ENCODE measurements at places on chromosomes 7 and 10. TPM values are rescaled to one million over a fixed set of nuclear protein-coding genes. Genes with fewer than 3 reads are reported as not detected.

- DNase-seq = no peak
Observed at GRCh38 chr10:132341781-132342180, 9.8 kb downstream of the LRRC27 start.

- no peak for DNase-seq
Observed at GRCh38 chr10:44647877-44648542, 263.1 kb upstream of the CXCL12 start.

DNA sequence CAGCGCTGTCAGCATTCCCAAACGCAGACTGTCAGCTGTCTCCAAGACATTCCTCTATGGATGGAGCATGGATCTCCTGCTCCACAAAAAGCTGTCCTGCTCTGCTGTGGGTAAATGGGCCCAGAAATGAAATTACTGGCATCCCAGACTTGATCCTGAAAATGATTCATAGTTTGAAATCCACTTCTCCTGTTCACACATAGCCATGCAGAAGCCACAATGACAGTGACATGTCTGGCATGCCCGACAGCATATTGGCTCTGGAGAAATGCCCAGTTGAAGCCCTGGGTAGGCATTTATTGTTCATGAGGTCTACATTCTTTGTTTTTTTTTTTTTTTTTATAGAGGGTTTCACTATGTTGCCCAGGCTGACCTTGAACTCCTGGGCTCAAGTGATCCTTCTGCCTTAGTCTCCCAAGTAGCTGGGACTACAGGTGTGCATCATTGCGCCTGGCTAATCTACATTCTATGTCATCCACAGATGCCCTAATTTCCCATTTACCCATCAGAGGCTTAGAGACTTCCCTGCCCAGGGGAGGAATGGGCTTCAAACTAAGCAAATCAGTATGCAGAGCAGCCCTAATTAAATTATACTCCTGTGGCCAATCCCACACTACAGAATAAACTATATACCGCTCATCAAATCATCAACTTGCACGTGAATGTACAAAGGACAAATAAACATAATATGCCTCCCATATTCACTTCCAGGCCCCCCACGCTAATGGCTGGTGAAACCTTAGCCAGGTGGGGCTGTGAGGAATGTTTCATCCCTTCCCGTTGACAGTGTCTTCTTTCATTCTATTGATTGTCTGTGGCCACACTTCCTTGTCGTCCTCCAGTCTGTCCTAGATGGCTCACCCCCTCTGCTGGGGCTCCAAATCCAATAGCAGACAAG, 61.8 kb upstream of the EEPD1 start:
- no peak for DNase-seq

DNA sequence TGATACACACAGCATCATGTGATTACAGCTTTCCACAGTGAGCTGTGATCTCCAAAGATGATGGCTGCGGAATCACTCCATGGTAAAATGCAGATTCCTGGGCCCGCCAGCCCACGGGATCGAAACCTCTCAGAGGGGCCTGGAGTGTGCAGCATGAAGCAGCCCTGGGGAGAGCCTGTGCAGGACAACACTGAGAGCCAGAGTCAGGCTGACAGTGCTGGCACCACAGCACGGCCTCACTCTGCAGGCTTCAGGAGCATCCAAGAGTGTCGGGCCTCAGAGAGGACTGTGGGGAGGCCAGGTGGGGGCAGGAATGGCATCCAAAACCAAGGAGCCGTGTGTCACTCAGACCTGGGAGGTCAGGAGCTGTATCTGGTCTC, 533.4 kb downstream of the TCERG1L start:
- DNase-seq = no peak

DNA sequence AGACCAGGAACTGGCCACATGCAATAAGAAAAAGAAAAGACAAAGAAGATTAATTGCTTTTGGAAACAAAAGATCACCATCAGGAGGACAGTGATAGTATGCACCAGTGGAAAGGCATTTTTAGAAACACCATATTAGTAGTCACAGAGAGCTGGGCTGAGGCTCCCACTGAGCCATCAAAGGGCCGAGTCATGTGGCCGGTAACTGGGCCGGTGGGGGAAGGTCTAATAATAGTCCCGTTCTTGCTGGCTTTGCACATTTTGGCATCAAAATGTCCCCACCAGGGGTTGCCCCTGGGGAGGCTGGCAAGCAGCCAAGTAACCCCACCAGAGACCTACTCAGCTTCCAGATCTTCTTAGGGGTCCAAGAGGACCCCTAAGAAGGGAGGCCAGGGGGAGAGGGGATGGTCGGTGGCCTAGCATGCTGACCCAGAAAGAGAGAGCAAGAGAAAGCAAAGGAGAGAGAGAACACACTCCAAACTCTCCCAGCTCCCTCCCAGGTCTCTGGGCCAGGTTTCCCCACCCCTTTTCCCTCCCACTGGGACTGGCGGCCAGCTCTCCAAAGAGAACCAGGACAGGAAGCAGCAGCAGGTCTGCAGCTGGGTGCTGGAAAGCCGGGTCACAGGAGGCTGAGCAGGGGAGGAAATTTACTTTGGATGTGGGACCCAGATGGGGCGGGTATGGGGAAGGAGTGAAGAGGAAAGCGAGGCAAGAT, 70.2 kb upstream of the FGFR2 start:
- no peak for DNase-seq

- no peak for DNase-seq
Observed at GRCh38 chr10:75146780-75147179, 35.3 kb downstream of the SAMD8 start.

GRCh38 chr7:151038951-151039849, 9.1 kb upstream of the ASIC3 start:
- no peak for DNase-seq

DNA sequence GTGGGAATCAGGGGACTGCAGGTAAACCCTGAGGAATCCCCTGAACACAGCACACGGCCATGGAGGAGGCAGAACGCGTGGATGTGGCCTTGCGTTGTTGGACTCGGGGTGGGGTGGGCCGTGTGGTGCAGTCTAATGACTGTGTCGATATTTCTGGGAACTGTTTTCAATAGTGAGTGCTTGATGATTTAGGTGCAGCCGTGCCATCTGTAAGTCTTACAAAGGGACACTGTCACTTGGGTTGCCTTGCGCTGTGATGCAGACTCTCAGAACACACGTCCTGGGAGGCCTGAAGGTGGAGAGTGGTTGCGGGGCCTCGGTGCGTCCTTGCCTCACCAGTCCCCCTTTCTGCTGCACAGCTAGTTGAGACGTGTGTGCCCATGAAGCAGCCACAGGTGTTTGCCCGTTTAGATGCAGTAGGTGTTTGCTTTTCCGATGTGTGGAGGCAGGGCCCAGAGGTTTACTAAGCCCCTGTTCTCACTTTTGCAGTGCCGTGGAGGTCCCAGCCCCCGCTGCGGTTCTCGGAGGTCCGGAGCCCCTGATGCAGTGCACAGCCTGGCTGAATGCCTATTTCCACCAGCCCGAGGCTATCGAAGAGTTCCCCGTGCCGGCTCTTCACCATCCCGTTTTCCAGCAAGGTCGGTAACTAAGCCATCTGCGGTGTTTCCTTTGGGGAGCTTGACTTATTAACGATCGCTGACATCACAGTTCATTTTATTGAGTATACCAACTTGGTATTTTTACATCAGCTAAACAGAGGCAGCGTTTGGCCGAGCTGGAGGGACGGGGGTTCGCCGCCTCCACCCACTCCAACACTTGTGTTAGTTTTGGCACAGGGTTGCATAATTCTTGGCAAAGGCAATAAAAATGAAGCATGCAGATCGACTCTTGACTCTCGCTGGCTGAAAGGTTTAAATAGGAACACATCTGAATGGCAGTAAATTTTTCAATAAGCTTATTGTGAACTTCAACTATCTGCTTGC, 240.7 kb downstream of the MGMT start:
- no peak for DNase-seq

Gene ENO4
- not detected for total RNA-seq

Gene PDZD8
- 51.8 TPM for total RNA-seq

Gene CABCOCO1
- not detected for total RNA-seq

Gene FXYD4
- total RNA-seq = not detected

Gene SLK
- 40.3 TPM for total RNA-seq

Gene TMEM270
- not detected for total RNA-seq
